ENCODE measurements at places on chromosomes 2 and 18.

- no peak for DNase-seq
Measured at GRCh38 chr2:216727346-216728122, 32.2 kb upstream of the IGFBP5 start.

DNA sequence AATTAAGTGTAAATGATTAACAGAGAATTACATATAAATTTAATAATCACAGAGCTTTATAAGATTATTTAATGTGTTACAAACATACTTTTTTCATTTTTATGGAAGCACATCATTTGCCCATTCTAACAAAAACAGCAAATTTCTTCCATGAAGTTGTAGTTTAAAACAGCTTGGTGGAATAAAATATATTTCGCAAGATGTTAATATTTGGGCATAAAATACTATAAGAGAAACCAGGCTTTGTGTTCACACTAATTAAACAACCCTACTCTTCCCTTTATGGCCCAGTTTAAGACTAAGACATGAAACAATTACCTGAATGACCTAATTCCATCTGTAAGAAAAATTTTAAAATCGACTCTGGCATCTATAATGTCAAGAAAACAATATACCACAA is 69.4 kb downstream of the LNPK start:
- no peak for DNase-seq

DNA sequence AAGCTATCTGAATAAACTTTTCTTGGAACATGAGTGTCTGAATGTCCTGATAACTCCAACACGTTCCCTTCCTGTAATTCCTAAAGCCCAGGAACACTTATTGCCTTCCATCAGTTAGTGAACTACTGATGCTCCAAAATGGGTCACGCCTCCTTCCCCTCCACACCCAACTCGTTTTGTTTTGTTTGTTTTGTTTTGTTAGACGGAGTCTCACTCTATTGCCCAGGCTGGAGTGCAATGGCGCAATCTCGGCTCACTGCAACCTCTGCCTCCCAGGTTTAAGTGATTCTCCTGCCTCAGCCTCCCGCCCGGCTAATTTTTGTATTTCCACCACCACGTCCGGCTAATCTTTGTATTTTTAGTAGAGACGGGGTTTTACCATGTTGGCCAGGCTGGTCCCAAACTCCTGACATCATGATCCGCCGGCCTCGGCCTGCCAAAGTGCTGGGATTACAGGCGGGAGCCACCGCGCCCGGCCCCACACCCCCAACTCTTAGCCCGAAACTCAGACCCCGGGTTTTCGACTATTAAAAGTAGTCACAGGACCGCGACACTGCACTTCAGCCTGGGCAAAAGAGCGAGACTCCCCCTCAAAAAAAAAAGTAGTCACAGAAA is 774 bp downstream of the IER3IP1 start:
- no peak for DNase-seq

DNA sequence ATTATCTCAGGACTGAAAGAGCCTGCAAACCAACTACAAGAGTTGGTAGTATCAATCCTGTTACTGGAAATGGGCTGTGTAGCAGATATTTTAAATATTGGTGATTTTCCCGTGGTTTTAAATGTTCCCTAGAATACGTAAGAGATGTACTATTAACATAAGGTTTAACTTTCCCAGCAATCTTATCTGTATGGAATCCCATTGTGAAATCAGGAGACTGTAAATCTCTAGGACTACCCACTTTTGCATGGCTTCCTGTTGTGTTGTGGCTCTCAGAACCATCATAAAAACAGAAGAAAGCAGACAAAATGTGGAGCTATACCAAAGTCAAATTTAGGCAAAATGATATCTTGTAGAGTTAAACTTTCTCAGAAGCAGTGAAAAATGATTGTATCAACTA is 641.5 kb upstream of the SETBP1 start:
- no peak for DNase-seq

- DNase-seq = no peak
Measured at GRCh38 chr2:133690780-133691179, 122.5 kb upstream of the NCKAP5 start.

DNA sequence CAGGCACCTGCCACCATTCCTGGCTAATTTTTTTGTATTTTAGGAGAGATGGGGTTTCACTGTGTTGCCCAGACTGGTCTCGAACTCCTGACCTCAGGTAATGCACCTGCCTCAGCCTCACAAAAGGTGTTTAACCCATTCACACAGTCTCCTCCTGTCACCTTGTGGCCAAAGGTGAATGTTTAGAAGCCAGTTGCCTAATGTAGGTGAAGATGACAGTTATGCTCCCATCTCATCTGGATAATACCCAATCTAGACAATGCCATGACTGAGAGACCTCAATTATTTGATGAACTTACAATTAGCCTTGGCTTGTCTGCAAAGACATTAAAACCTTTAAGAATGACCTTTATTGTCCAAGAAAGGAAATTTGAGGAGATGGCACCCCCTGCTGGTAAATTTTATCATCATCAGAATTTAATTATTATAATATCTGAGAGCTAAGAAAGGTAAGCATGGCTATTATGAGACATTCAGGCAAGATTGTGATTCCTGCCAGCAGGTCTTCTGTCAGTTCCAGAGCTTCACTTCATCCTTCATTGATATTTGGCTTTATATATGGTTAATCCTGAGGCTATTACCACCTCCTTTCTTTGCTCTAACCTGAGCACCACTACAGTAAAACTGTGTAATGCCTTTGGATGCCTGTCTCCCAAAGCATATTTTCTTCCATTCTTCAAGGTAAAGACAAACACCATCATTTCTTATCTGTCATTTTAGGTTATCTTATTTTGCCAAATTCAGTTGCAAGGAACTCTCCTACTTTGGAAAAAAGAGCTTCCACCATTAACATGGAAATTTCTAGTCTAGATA is 117.6 kb downstream of the FAM124B start:
- no peak for DNase-seq

DNA sequence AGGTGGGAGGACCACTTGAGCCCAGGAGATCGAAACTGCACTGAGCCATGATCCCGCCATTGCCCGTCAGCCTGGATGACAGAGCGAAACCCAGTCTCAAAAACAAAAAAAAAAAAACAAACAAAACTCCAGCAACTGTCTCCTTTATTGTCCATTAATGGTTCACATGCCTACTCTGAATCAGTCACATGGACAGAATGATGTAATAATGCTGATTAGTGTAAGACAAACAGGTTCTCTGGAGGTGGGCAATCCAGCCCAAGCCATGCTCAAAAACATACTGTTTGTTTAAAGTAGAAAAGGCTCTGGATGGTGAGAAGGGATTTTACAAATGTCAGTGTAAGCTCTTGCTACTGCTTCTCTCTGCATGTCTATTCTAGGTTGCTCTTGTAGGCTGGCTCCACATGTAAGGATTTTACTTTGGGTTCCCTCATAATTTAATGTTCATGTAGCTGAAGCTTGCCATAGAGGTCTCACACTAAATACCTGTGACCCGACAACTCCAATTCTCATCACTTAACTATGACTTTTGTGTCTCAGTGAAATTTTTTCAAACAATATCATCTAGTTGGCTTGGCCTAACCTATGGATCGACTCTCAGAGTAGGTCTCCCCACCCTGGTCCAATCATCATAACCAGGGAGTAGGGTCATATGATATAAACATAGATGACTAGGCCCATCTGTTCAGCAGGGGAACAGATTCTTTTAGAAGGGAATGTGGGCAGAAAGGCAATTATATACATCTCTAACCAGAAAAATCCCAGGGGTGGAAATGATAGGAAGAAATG is 83.9 kb upstream of the SLC39A10 start:
- no peak for DNase-seq

DNA sequence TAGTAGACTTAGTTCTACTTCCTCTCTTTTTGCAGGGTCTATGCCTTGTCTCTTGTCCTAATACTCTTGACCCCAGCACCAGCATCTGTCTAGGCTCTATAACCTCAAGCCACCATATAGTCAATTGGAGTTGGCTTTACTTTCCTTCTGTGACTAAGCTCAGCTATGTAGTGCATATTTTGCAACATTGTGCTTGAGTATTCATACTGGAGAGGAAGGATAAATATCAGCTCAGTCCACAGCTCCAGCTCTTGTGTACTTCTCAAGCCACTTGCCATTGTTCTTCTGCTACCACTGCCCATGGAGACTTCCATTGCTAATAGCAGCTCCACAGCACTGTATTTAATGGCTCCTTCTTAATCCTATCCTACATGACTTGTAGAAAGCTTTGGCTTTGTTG is 35.5 kb upstream of the CD28 start:
- DNase-seq = no peak

GRCh38 chr2:242054406-242054805 is 184.9 kb downstream of the RTP5 start:
- DNase-seq = no peak

- DNase-seq = no peak
Measured at GRCh38 chr18:34283506-34283905, 58.8 kb upstream of the NOL4 start.

DNA sequence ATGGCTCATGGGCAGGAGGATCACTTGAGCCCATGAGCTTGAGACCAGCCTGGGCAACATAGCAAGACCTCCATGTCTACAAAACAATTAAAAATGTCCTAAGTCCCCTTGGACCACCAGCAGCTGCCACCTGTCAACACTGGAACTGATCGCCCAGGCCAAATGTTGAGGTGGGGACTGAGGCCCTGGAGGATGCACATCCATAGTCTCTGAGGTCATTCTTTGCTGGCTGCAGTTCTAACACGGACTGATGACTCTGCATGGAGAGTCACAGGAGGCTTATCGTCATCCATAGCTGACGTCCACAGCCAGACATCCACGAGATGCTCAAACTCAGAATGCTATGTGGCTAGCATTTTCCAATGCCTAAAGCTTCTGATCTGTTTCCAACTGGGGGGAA is 151.3 kb downstream of the BCL2 start:
- no peak for DNase-seq

DNA sequence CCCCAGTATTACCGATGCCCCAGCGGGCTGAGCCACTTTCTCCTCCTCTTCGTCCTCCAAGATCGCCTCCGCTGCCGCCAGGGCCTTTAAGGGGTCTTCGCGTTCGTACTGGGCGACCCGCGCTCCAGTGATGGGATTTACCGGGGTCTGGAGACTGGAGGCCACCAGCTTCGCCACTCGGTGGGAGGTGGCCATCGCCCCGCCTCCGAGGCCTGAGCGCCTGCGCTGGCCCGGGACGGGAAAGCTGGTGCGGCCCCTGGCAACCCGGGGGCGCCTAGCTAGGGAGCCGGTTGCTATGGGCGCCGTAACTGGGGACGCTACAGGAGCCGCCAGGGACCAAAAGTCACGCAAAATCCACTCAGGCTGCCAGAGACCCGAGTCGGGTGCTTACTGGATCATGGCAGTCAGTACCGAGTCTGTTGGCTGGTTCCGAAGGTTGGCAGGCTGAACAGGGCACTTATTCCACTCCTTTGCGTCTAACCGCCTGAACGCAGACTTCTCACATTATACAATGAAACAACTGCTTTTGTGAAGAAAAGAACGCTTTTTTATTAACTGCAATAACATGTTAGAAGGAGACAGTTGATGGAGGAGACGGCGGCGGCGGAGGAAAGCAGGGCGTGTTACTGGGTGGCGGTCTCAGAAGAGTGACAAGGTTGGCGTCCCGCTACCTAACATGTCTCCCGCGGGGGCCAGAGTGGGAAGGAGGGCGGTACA is at the start of gene FAM161A:
Gene FAM161A, minus strand, starts transcription at position 214 of the 717 bp plus-strand sequence. Its CDS starts 19 bp downstream, at position 195.
- peak; percentile 94 for DNase-seq

DNA sequence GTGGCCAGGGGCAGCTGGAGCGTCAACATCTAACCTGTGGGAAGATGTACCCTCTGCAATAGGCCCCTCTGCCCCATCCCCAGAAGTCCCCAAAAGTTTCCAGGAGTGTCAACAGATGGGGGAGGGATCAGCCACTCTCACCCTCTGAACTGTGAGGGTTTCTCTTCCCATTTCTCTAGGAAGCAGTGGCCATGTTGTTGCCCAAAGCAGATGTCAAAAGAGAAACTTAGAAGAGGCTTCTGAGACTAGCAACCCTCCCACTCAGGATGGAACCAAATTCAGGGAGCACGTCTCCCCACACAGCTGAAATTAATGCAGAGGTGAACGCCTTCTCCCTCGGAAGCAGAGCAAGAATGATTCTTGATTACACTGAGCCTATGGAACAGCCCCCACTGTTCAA is 70.3 kb downstream of the ARL4C start:
- DNase-seq = no peak

DNA sequence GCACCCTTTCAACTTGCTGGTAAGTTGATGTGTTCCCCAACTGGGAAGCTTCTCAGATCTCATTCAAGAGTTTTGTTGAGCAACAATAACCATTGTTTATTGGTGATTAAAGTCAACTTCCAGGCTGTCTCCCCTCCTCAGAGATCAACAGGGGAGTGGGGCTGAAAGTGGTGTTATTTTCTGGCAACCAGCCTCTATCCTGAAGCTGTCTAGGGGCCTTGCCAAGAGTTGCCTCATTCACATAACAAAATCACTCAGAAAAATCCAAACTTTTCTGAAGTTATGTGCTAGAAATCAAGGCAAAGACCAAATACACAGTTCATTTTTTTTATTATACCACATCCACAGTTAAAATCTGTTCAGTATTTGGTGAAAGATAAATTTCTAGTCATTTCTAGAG is 788.4 kb downstream of the LRRTM4 start:
- no peak for DNase-seq

GRCh38 chr18:26717123-26717719 is 148.3 kb downstream of the AQP4 start:
- no peak for DNase-seq

Data from right hindlimb (tissue), 1 donor.